ENCODE measurements at places on chromosomes 2 and 18. TPM values are rescaled to one million over a fixed set of nuclear protein-coding genes. Genes with fewer than 3 reads are reported as not detected.

Gene ALK
- polyA plus RNA-seq, result 1.5 TPM

Gene REG1A
- polyA plus RNA-seq, result 2.5 TPM

GRCh38 chr18:48842259-48843061 lies 108.3 kb downstream of the SMAD7 start:
- peak; percentile 61 for DNase-seq

DNA sequence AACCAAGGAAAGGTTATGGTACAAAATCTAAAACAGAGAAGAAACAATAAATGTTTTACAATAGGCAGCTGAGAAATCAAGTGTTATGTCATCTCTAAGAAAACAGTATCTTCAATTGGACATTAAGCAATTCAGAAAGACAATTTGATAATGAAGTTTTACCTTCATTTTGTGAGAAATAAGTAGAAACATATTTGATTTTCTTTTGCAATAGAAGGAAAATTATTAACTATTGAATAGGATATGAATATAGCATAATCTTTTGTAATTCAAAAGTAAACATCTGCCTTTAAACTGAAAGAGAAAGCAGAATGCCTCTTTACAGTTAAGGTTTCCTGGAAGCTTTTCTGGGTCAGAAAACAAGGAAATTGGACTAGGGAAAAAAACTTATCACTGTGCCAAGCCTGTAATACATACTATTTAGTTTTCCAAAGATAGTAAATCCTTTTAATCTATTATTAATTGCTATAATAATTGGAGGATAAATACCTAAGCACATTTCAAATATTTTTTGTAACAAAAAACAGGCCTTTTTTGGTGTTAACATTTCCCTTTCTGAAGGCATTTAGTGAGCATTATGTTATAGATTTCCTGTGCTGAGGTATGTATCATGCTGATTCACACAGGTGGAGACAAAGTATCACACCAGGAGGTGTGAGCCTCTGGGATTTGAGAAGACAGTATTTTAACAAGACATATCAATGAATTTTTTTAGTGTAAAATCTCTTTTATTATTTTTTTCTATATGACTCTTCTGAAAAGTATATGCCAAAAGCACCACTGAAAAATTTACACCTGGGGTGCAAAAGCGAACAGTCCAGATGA lies 947.0 kb upstream of the CDH2 start:
- DNase-seq, result no peak

DNA sequence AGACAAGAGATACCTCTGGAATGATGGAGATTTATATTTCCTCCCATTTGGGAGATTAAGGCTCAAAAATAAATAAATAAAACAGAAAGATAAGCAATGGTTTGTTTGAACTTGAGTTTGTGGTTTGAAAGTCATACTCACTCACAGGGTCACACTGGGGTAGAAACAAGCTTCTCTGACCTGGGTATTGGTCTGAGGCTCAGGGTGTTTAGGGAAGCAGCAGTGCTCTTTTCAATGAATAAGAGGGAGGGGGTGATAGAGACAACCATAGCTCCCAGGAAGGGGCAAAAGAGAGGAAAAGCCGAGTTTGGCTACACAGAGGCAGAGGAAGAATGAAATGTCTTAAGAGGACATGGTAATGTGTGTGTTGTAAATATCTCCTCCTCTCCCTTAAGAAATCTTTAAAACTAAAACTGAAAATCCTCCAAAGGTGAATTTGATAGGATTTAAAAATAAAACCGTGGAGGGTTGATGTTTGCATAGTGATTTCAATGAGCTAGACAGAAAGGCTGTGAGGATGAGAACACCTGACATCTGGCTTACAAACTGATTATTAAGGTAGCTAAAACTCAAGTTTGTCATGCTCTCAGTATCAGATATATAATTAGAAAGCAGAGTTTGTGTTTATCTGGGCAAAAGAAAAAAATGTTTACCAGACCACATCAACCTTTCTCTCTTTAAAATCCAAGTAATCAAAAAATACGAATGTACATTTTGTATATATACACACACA lies 159.9 kb upstream of the TMEFF2 start:
- DNase-seq, result no peak

Measured in large intestine (tissue), 12 donors.